HT1080 (cell line): ENCODE measurements at places on chromosomes 6 and 20. TPM values are rescaled to one million over a fixed set of nuclear protein-coding genes. Genes with fewer than 3 reads are reported as not detected.

The SRPK1 gene
- 62.0 and 72.3 TPM in 2 replicates for total RNA-seq

The DAAM2 gene
- 1.6 and 1.7 TPM in 2 replicates for total RNA-seq

The SYCP2 gene
- 0.35 and 0.47 TPM in 2 replicates for total RNA-seq

The VGLL2 gene
- total RNA-seq, result not detected in 2 replicates

The BFSP1 gene
- 0.98 and 1.7 TPM in 2 replicates for total RNA-seq

The GSTA2 gene
- not detected in 2 replicates for total RNA-seq

The CYP24A1 gene
- 0.03 TPM in 1 of 2 replicates, not detected in the other for total RNA-seq

The CFAP61 gene
- 0.35 TPM in 1 of 2 replicates, not detected in the other for total RNA-seq

The MOXD1 gene
- total RNA-seq, result 4.0 and 6.1 TPM in 2 replicates

The PGBD1 gene
- total RNA-seq, result 6.1 and 6.2 TPM in 2 replicates

The MYB gene
- 0.40 TPM in 2 replicates for total RNA-seq

The CD24 gene
- total RNA-seq, result 1.6 and 3.3 TPM in 2 replicates

The MYH7B gene
- total RNA-seq, result 0.33 TPM in 1 of 2 replicates, not detected in the other

The GRM1 gene
- 0.03 TPM in 1 of 2 replicates, not detected in the other for total RNA-seq

The PPP1R14C gene
- total RNA-seq, result 0.66 and 0.80 TPM in 2 replicates

The EEF1A2 gene
- total RNA-seq, result 203 and 276 TPM in 2 replicates

The GOPC gene
- 16.7 and 19.0 TPM in 2 replicates for total RNA-seq

The SSTR4 gene
- total RNA-seq, result not detected in 2 replicates
